CD8-positive, alpha-beta memory T cell (primary cell): ENCODE measurements at places on chromosomes 7 and 10.

DNA sequence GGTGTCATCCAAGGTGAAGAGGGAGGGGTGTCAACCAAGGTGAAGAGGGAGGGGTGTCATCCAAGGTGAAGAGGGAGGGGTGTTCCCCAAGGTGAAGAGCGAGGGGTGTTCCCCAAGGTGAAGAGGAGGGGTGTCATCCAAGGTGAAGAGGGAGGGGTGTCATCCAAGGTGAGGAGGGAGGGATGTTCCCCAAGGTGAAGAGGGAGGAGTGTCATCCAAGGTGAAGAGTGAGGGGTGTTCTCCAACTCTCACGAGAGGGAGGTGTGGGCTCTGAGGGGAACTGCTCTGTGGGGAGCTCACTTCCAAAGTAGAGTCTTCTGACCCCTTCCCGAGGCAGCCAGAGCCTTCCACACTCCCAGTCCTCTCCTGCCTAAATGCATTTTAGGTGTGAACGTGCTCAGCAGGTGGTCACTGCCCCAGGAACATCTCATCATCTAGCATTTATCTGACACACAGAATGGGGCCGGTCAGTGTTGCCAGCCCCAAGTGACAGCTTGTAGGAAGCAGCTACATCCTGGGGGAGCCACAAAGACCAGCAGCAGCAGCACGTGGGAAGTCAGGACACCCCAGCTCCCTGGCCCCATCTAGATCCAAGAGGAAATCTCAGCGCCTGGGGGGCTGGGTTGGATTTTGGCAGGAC, 323.8 kb downstream of the GLRX3 start:
- DNase-seq: no peak

GRCh38 chr7:119868387-119868786, 404.6 kb upstream of the KCND2 start:
- no peak for DNase-seq

DNA sequence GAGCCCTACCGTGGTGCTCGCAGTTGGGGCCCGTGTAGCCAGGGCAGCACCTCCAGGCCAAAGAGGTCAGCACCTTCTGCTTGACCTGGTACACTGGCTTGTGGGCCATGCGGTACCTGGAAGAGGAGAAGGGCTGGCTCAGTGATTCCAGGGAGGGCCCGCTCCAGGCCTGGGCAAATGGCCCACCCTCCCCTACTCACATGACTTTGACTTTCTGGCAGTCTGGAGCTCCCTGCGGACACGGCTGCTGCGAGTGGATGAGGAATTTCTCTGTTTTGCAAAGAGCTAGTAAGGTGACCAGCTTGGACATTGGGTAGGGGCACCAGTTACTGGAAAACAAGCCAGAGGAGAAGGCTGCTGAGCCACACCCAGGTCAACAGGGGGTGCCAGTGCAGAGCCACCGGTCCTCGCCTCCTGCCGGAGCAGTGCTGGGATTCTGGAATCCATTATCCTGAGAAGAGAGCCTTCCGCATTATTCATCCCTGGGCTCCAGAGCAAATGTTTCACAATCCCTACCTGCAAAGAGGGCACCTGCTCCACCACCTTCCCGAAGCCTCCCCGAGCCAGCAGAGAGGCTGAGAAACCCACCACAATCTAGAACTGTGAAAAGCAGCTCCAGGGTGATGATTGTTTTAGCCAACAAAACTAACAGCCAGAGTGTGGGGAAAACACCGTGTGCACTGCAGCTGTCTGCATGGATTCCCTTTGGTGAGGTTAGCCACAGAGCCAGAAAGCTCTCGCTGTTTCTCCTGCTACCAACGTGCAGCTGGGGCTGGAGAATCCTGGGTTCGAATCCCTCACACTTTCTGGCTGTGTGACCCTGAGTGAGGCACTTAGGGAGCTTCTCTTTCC, 11.8 kb downstream of the MMRN2 start:
- no peak for DNase-seq

DNA sequence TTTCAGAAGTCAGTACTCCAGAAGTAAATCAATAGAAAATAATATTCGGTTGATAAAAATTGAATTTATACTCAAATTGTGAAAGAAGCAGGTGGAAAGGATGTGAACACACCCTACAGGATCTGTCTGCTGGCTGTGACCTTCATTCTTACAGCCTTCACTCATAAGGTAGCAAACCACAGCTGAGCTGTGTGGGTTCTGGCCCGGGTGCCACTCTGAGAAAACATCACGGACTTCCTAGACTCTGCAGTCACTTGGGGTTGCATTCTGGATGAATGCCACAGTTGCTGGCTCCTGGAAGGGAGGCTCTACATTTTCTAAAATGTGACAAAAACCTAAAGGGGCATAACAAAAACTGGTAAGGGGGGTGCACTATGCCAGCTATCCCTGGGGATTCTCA, 36.0 kb upstream of the ABLIM1 start:
- DNase-seq: no peak

- DNase-seq: no peak
Observed at GRCh38 chr7:79425665-79426064, 27.8 kb downstream of the MAGI2 start.

DNA sequence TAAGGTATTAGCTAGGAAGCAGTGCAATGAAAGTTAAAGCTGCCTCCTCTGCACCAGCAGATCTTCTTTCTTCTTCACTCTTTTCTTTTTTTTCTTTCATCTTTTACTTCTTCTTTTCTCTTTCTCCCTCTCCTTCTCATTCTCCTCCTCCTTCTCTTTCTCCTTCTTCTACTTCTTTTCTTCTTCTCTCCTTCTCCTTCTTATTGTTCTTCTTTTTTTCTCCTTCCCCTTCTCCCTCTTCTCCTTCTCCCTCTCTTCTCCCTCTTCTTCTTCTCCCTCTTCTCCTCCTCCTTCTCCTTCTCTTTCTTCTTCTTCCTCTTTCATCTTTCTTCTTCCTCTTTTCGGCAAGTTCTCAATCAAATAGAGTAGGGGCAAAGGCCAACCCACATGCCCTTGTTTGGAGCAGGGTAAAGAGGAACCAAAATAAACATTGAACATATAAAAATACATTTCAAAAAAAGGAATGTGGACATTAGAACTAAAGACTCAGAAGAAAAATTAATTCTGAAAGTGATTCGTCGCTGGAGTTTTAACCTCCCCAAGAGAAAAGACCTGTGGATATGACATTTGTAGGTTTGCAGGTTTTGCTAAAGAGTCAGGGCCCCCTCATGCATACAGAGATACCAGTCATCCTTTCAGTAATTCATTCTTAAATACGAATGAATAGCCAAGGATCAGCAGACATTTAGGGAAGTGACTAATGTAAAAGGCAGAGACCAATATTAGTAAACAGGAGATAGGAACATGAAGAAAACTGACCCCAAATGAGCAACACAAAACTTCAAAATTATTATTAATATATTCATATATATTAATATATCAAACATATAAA, 93.0 kb upstream of the RSU1 start:
- no peak for DNase-seq

DNA sequence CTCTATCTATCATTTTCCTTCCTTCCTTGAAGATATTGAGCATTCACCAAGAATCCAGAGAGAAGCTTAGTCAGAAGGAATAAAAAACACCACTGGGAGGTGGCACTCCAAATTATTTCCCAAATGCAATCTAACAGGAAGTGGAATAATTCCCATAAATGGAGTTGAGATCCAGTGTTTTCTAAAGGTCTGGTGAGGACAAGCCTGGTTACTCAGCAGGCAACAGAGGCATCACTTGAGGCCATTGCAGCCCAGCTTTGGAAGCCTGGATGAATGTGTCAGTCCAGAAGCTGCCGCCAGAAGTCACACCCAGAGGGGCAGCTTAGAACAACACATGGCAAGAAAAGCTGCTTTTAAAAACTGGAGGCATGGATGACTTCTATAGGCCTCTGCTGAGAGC, 288.9 kb upstream of the KLF6 start:
- no peak for DNase-seq

GRCh38 chr10:129586898-129587443, 119.9 kb downstream of the MGMT start:
- DNase-seq: no peak

- no peak for DNase-seq
Observed at GRCh38 chr10:91350651-91351081, 59.5 kb upstream of the HECTD2 start.

DNA sequence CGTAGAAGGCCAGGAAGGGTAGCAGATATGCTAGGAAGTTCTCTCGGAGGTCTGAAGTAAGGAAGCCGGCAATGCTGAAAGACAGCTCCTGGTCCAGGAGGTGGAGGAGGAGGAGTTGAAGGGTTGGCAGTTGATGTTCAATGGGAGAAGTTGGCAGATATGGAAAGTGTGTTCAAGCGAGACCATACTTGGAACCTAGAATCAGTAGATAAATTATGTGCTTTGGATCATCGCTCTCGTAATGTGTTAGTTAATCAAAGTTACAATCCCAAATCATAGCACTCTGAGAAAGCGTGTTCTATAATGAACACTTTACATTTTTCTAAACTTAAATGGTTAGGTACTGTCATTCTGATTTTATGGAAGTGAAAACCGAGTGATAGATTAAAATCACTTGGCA, 152.9 kb downstream of the CELF2 start:
- DNase-seq: no peak
